MM.1S (cell line): ENCODE measurements at places on chromosomes 2 and 18.

- no peak for DNase-seq
Observed at GRCh38 chr2:214244847-214245246, 166.0 kb upstream of the VWC2L start.

- DNase-seq = no peak
Observed at GRCh38 chr18:58041633-58042032, 2.4 kb upstream of the NEDD4L start.

DNA sequence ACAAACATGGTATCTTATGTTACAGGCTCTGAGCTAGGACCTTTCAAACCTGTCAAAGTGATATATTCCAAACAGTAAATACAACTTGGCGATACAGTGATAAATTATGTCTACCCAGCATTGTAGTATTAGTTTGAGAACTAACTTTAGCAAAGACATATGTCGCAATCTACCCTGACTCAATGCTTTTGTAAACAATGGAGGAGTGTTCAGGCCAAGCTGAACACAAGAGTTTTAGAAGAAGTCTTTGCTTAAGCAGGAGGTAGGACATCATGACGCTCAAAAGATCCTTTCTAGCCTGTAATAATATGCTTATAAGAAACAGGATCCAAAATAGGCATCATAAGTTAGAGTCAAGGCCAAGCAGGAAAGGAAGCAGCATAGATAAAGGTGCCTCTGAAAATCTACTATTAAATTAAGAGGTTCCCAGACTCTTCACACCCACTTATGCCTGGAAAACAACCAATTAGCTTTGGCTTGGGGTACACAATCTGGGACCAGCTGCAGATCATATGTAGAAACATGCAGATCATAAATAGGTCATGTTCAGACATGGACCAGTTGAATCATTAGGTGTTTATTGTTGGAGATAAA is 132.5 kb downstream of the CSRNP3 start:
- no peak for DNase-seq

DNA sequence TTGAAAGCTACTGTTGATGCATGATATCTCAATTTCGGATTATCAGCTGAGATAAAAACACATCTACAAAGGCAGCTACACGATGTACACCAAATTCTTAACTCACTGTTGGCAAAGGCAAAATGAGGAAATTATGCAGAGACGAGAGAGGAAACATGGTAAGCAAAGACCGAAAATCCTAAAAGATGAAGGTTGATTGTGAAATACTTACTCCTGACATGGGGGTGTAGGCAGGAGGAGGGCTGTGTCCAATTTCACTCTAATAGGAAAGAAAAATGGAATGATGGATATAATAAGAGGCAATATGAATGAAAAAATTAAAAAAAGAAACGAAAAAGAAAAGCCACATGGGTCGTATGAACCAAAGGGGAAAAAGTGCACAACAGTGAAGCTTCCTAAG is 831.3 kb downstream of the CPS1 start:
- DNase-seq = no peak

GRCh38 chr18:7879717-7880116 is 312.6 kb downstream of the PTPRM start:
- DNase-seq = no peak

GRCh38 chr2:191318729-191319078 is 73.5 kb downstream of the MYO1B start:
- no peak for DNase-seq

DNA sequence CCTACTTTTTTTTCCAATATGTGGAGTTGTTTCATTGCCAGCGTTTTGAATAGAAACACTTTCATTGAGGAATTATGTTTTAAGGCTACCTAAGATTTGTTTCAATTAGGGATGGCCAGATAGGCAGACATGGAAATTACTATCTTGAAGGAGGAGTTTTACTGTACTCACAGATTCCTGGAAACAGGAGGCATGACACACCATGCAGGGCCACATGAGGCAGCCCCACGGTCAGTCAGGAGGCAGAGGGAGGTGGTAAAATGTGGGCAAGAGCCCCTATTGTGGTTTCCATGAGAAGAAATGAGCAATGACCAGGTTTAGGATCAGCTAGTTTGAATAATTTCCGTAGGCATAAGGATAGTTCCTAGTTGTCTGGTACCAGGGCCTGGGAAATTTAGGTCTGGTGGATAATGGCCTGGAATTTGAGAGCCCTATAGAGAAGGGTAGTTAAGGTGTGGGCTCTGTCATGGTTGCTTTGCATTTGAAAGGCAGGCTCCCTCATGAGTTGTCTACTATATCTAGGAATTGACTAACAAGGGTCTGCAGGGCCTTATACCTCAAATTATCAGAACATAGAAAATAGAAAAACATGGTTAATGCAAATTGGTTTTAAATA is 360.0 kb upstream of the KCNJ3 start:
- no peak for DNase-seq

- no peak for DNase-seq
Observed at GRCh38 chr2:21220930-21221329, 97.2 kb downstream of the TDRD15 start.

DNA sequence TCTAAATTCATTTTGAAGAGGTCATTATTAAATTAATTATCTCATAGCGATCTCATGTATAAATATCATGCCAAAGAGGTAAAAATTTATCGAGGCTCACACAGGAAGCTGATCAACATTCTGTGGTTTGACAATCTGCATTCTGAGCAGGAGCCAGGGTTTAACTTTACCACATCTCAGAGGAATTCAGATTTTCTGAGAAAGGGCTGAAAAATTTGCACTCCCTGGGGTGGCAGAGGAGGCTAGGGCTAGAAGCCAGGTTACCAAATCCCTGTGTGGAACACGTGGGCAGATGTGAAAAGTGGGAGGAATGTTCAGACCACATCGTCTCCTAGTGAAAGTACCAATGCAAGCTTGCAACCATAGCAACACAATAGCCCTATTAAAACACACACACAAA is 63.5 kb upstream of the CTLA4 start:
- DNase-seq = peak; percentile 67

- no peak for DNase-seq
Observed at GRCh38 chr2:80852079-80852807, 547.7 kb upstream of the LRRTM1 start.

GRCh38 chr2:229370509-229370908 is 99.4 kb upstream of the PID1 start:
- no peak for DNase-seq

GRCh38 chr2:106546391-106546990 is 59.3 kb downstream of the CD8B2 start:
- DNase-seq = no peak

DNA sequence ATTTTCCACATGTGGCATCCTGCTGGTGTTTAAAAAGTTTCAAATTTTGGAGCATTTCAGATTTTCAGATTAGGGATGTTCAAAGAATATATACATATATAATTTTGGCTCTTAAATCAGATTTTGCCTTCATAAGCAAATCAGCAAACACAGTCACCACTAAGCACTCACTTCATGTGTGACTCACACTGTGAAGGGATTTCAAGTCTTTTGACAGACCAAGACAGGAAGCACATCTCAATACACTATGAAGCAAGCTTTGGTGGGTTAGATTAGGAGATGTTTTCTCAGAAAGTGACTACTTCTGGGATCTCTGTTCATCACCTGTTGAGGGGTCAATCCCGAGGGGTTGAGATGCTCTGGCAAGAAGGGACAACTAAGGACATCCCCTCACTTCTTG is 227.8 kb upstream of the RBBP8 start:
- no peak for DNase-seq

DNA sequence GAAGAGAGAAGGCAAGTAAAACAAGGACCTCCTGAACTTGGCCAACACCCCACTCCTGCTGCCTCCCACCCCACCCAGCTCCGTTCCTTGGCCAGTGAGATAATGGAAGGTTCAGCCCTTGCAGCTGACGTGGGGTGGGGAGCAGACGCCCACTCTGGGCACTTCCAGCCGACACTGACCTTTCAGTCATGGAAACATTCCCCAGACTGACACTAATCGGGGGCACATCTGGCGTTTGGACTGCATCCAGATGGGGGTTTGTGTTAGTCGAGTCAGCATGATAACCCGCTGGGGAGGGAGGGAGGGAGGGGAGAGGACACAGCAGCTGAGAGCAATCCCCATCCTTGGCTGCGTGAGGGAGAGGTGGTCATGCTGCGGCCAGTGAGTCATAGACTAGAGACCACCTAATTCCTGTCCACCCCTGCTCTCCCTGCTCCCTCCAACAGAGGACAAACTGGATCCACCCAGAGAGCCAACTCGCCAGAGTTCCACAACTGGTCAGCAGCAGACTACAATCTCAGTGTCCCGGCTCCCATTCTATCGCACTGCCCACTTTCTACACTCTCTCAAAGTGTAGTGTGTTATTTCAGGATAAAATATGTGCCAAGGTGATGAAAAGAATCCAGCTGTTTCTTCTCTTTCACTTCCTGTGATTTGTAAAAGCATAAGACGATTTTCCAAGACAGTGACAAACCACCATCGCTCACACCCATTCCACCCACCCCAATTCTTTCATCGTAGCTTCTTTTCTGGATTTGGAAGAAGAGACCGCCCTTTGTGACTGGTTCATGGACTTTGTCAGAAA is 115.4 kb upstream of the PKDCC start:
- no peak for DNase-seq

DNA sequence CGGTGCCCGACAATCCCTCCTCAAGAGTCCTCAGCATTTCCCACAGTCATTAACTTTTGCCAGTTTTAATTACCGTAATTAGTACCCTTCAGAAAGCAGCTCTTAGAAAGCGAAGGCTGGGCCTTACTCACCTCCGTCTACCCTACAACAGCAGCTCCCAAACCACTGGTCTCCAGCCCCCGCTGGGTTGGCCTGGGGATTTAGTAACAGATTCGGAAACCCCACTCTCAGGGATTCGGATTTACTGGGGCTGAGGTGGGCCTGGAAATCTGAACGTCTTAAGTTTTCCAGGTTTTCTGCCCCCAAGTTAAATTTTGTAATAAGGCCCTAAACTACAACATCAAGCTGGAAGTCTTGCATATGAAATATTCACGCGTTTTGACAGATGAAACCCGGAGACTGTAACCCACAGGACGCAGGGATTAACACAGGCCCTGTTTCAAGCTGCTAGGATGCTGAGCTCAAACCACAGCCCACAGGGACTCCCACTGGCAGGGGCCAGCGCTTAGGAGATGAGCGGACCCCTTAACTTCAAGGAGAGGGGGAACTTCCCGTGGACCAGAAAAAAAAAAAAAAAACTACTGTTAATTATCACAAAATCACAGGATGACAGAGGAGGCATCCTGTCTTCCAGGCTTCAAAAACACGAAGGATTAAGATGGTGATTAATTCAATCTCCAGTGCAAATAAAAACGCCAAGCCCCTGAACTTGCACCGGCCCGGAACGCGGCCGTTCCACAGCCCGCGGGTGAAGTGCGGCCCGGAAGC is 985 bp downstream of the ILKAP start:
- DNase-seq = peak; percentile 39

DNA sequence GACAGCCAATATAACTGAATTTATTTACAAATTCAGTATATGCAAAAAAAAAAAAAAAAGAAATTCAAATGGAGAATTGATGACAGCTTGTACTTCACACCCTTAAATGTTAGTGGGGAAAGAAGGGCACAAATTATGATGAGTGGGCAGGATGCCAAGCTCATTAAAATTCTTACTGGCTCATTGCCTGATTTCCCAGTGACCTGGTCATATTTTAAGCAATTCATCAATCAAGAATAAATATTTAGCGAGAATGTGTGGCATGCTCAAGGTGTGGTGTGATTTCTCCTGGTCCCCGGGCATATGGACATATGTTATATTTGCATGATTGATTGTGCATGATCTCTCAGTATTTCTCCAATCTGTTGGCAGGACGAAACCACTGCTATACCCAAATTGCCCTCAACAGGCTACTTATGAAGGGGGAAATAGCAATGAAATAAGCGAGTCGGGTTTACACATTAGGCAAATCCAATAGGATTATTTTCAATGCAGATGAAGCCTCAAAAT is 883.0 kb downstream of the LRRTM4 start:
- no peak for DNase-seq

GRCh38 chr2:235658351-235659174 is 164.7 kb downstream of the AGAP1 start:
- DNase-seq = no peak

DNA sequence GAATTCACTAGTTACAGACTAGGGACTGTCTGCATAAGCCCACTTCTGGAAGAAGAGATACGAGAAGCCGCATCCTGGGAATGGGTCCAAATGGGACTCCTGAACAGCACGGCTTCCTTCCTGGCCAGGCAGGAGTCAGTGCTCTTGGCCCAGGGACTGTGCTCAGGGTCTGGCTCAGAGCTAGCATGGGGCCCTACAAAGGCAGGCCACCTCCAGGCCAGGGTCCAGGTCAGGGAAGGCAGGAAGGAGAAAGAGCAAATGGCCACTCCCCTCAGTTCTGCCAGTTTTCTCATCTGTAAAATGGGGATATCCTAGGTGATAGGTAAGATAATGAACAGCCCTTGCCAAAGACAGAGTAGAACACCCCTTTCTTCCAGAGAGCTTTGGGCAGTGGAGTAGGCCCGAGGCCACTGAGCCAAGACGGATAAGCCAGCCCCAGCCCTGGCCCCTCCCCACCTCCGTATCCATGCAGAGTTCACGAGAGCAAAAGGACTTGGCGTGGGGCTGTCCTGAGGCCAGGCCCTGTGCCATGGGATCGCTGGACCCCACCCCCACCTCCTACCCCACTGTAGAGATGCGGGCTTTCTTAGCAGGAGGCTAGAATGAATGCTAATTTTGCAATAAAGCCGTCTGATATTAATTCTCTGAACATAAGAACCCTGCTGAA is 190.1 kb downstream of the MGAT5 start:
- DNase-seq = no peak

- DNase-seq = no peak
Observed at GRCh38 chr2:56309626-56310170, 125.9 kb downstream of the CCDC85A start.

- peak; percentile 73 for DNase-seq
Observed at GRCh38 chr2:216216951-216217903, 108.1 kb downstream of the XRCC5 start.

GRCh38 chr2:164896226-164896625 is 54.6 kb upstream of the COBLL1 start:
- no peak for DNase-seq

DNA sequence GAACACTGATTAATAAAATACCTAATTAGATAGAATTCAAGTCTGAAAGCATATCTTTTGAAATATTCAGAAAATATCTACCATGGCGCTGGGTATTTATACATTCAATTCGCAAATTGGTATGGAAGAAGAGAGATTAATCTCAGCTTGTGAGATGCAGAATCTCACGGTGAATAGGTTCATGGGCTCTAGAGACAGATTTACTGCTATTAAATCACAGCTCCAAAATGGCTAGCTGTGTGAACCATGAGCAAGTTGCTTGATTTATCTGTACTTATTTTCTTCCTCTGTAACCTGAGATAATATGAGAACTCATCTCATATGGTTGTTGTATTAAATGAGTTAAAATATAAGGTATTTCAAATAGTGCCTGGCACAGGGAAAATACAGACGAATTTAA is 556.7 kb downstream of the FBXO15 start:
- no peak for DNase-seq

- no peak for DNase-seq
Observed at GRCh38 chr18:42296192-42296591, 341.2 kb downstream of the PIK3C3 start.

GRCh38 chr2:42944779-42945415 is 152.5 kb upstream of the HAAO start:
- no peak for DNase-seq
